CD4-positive, alpha-beta T cell treated with Interleukin-1 beta for 1 hour (primary cell): ENCODE measurements at places on chromosomes 4 and X.
A peak's percentile ranks its signal among the peaks of the same experiment; 100 is the strongest.

GRCh38 chrX:45077748-45078424 lies 122.8 kb downstream of the DIPK2B start:
- no peak for DNase-seq

DNA sequence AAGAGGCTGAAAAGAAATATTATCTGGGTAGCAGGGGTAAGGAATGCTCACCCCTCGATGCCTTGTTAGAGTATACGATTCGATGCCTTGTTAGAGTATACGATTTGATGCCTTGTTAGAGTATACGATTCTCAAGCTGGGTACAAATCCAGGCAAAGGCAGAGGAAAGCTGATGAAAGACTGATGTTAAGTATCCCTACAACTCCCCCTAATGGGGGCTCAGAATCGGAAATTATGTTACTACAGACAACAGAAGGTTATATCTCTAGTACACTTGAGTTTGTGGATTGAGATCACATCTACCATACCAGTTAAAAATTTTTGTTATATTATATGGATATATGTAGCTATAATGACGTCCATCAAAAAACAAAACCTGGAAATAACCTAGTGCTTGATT lies 4.8 kb downstream of the LRRC66 start:
- DNase-seq, result no peak

- no peak for DNase-seq
Measured at GRCh38 chrX:149004936-149005335, 500.2 kb downstream of the IDS start.

GRCh38 chr4:98406819-98407218 lies 145.6 kb downstream of the RAP1GDS1 start:
- DNase-seq, result no peak

DNA sequence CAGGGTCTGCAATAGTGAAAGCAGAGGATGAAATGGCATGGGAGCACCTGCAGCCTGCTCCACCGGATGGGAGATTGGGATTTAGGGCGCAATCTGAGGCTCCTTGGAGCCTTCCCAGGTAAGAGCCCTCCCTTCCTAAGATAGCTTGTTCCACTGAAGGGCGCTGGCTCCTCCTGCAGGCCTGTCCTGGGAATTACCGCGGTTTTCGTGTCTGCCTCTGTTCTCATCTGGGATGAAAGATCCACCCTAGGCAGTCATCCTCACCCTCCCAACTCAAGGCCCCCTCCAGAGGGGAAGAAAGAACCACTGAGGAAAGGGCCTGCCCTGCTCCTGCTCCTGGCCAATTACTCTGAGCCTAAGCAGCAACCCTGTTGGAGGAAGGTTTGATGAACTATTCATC lies 547.5 kb downstream of the SMARCA1 start:
- no peak for DNase-seq

GRCh38 chr4:61505773-61506685 lies 305.9 kb downstream of the ADGRL3 start:
- DNase-seq, result no peak

DNA sequence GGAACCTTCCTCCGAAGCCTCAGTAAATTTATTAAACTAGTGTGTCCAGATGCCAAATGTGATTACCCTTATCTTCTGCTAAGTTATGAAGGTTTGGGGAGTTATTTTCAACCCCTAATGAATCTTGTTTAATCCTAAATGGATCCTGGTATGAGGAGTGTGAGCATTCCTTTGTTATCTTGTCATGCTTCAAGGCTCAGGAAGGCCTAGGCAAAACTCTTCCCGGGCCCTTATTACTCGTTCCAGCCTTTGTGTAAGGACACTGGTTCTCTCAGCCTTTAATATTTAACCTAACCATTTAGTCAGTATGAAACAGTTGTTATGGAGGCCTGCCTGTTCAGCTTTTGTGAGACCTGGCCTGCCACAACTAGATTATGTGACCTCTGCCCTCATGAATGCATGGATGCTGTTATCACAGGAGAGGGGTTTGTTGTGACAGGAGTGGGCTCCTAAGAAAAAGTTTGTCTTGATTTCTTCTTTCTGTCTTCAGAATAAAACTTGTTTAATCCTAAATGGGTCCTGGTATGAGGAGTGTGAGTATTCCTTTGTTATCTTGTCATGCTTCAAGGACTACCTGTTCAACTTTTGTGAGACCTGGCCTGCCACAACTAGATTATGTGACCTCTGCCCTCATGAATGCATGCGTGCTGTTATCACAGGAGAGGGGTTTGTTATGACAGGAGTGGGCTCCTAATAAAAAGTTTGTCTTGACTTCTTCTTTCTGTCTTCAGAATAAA lies 181.7 kb downstream of the SLC39A8 start:
- no peak for DNase-seq

GRCh38 chrX:52140020-52140419 lies 44.7 kb upstream of the MAGED4 start:
- DNase-seq, result no peak

GRCh38 chr4:4423706-4424498 lies 37.0 kb downstream of the NSG1 start:
- no peak for DNase-seq

- peak; percentile 59 for DNase-seq
Measured at GRCh38 chrX:123833387-123833786, 26.5 kb upstream of the XIAP start.

- no peak for DNase-seq
Measured at GRCh38 chr4:108834166-108834834, 71.4 kb upstream of the ETNPPL start.

DNA sequence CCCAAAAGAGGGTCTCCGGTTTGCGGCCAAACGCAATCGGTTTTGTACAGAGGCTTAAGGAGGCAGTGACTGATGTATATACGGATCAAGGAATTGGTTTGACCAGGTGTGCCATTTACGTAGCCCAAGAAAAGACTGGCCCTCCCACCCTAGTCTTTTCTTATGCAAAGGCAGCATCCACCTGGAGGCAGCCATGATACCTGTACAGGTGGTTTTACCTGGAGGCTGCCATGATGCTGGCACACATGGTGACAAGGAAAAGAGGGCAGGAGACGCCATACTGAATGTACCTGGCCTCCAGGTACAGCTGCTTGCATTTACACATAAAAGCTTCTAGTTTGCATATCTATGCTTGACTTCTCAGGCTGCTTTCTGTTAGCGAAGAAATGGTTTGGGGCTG lies 917.7 kb upstream of the INTU start:
- no peak for DNase-seq

DNA sequence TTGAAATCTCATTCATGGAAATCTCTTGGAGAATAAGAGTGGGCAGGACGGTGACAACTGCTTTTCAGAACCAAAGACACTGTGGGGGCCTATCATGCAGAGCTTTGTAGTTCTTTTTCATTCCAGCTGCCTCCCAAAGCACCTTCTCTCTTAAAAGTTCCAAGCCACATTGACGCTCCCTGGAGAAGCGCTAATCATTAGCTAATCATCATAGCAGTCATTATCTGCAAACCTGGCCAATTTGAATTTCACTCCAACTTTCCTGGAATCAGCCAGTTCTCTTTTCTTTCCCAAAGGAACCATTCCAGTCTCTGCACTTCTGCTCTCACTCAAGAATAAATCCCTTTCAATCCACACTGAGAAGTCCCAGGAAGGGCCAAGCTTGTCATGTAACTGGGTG lies 1144.1 kb upstream of the IGFBP7 start:
- DNase-seq, result no peak

DNA sequence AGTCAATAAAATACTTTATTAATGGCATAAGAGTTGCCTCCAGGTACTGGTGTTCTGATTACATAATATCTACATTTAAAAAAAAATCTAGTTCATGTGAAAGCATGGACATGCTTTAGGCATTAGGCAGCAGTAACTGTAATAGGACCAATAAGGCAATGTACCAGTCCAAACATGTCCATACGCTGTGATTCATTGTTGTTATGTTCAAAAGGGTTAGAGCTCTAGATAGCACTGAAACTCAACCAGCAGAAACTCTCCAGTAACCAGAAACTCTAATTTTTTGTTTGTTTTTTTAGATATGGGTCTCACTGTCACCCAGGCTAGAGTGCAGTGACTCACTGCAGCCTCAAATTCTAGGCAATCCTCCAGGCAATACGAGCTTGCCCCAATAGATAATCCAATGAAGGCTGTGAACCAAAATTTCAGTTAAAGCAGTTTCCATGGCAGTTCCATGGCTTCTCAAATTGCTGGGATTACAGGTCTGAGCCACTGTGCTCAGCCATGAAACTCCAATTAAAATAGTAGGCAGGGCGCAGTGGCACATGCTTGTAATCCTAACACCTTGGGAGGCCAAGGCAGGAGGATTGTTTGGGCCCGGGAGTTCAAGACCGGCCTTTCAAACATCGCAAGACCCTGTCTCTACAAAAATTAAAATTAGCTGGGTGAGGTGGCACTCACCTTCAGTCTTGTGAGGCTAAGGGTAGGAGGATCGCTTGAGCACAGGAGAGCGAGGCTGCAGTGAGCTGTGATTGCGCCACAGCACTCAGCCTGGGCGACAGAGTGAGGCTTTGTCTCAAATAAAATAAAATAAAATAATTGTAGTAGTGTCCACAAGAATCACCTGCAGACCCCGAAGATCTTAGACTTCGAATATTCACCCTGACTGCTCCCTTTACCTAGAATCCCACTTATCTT lies 36.3 kb downstream of the MGARP start:
- DNase-seq, result no peak

DNA sequence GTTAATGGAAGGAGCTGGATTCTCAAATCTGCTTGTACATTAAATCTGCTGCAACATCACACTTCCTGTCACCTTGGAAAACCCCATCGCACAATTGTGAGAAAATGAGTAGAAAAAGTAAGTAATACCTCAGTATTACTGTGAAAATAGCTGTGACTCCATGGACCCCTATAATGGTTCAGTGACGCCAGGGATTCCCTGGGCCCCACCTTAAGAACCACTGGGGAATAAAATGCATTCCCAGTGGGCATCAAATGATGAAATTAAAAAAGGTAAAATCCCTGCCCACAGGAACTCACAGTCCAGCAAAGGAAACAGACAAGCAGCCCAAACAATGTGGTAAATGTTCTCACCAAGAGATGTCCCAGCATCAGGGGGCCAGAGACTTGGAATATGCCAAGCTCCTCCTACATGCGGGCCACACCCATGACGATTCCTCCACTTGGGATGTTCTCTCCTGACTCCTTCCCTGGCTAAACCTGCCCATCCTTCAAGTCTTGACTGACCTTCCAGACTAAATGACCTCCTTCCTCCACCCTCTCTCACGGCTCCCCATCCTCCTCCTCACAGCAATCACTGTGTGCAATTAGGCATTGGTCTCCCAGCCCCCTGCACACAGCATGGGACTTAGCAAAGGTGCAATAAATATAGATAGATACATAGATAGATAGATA lies 2.6 kb downstream of the EVC2 start:
- DNase-seq, result no peak

GRCh38 chr4:121674696-121675095 lies 22.1 kb downstream of the ANXA5 start:
- no peak for DNase-seq

DNA sequence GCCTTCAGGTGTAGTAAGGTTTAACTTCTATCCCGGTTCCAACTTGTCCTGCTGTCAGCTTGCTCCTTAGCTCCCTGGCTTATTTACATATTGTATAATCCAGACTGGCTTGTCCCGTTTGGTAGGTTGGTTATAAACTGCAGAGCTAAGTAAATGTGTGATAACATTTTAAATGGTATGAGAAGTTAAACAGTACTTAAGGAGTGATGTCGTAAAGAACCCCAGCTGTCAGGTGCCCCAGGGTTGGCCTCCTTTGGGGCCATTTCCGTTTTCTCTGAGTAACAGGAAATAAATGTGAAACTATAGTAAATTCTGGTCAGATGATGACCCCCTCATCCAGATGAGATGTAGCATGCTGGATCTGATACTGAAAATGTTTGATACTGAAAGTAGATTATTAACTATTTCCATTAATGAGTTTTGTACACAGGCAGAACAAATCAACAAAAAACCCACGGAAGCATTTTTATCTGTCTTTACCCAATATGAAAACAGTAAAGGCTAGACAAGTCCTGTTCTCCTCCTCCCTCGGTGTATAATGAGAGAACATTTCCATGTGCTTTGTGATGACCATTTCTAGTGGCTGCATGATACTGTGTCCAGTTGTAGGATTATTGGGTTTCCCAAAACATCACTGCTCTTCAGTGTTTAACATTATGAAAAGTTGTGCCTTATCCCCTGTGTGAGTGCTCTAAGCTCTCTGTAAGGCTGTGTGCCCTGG lies 22.4 kb downstream of the GAB1 start:
- DNase-seq, result peak; percentile 25

DNA sequence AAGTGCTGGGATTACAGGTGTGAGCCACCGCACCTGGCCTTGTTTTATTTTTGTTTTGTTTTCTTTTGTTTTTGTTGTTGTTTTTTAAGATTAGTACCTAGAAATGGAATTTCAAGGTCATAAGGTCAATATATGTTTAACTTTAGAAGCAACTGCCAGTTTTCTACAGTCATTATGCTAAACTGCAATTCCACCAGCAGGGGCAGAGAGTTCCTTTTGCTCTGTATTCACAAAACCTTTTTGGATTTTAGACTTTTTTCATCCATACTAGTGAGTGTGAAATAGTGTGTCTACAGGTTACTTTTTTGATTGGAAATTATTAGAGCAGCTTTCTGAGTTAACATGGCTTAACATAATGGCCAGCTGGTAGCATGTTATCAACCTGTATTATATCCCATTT lies 580.6 kb downstream of the TRIML1 start:
- DNase-seq, result no peak

- no peak for DNase-seq
Measured at GRCh38 chrX:132444936-132445335, 43.9 kb downstream of the MBNL3 start.

- no peak for DNase-seq
Measured at GRCh38 chrX:94204524-94204923, 530.5 kb downstream of the FAM133A start.

DNA sequence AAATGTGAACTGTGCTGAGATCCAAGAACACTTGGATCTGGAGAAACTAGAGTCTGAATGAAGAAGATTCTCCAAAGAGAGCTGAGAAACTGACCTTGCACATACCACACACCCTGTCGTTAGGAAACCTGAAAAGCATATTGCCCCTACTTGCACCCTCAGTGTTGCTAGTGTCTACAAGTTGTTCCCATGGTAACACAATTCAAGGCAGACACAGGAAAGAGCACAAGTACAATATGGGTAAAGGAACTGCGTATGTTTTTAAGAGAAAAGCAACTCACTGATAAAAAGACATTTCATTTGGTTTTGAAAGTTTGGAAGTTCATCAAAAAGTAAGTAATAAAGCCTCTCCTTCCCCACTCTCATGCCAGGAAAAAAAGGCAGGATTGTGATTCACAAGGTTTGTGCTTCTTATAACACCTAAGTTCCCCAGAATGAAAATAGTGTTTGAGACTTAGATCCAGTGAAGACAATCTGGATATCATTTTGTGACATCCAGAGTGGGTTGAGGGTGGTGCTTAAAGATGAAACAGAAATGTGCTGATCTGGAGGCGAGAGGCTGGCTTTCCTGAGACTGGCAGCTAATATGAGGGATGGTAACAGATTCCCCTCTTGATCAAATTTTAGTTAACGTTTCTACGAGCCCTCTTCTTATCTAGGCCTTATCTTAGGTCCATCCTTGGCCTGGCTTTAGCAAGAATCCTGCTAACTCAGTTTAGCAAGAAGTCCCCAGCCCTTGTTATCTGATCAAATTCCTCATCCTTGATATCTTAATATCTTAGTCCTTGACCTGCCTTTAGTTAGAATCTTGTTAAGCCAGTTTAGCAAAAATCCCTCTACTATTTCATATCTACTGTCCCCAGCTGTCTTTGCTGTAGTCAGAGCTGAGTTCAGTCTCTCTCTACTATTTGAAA lies 42.3 kb downstream of the NIPAL1 start:
- no peak for DNase-seq

GRCh38 chr4:36740796-36741310 lies 459.4 kb downstream of the DTHD1 start:
- no peak for DNase-seq
